ENCODE measurements at places on chromosomes 5 and 9.

- no peak for DNase-seq
Observed at GRCh38 chr5:94751460-94751859, 133.0 kb downstream of the SLF1 start.

- DNase-seq = no peak
Observed at GRCh38 chr9:120830151-120830550, 12.6 kb downstream of the PSMD5 start.

- no peak for DNase-seq
Observed at GRCh38 chr9:108703429-108703828, 152.4 kb downstream of the ACTL7B start.

DNA sequence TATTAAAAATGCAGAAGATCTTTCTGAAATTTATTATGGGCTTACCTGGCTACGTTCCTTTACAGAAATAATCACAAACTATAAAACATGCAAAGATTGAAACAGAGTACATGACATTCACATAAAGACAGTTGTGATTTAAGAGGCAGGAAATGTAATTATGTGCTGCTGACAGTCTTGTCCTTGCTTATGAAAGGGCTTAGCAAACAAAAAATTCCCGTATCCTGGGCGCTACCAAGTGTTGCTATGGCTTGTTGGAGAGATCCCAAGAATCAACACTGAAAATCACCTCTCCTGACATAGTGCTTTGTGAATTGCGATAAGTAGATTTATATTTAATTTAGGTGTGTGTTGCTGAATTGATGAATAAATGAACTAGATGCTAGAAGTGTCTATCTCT is 352.5 kb upstream of the C9orf72 start:
- no peak for DNase-seq

GRCh38 chr9:29068461-29068860 is 1495.2 kb upstream of the C9orf72 start:
- DNase-seq = no peak

- DNase-seq = no peak
Observed at GRCh38 chr5:59727186-59727585, 166.3 kb downstream of the PDE4D start.

- DNase-seq = peak; percentile 97
Observed at GRCh38 chr9:99819856-99820684, 1.6 kb upstream of the NR4A3 start.

GRCh38 chr9:116491219-116491618 is 195.9 kb upstream of the TRIM32 start:
- DNase-seq = no peak

DNA sequence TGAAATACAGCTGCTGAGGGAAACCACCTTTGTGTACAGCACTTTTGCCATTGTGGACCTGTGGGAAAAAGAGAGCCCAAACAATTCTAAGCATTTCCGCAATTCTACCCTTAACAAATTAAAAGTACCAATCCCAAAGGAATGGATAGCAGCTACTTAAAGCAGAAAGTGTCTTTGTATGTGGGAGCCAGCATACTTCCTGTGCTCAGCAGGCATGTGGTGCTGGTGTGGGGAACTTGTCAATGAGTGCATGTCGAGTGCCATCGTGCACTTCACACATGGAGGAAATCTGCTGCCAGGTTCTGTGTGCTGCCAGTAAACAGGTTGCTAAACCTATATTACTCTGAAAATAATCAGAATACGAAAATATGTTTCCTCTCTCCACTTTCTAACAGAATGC is 399.0 kb downstream of the LRRC70 start:
- DNase-seq = no peak

DNA sequence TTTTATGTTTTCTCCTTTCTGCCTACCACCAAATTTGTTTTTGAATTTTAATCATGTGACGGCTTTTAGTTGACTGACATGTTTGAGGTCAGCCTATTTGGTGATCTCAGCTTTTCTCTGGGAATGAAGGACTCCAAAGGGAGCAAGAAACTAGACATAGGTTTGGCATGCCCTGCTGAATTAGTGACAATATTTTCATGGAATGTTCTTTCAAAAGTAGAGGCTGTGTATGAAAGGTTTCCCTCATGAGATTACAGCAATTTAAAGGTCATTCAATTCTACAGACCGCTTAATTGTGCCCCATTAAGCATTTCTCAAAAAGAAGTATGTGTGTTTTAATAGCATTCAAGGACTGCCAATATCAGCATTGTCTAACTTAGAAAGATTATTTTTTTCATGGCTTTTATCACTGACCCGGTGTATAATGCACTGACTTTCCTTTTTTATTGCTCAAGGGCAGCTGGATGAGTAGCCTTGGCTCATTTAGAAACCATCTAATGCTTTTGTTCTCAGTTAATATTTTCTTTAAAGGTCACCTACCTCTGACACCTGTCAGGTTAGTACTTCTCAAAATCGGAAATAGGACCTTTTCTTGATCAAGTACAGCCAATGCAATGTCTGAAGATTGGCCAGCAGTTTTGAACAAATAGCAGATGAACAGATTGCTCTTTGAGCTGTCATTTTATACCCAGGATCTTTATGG is 8.1 kb upstream of the MLLT3 start:
- DNase-seq = no peak

DNA sequence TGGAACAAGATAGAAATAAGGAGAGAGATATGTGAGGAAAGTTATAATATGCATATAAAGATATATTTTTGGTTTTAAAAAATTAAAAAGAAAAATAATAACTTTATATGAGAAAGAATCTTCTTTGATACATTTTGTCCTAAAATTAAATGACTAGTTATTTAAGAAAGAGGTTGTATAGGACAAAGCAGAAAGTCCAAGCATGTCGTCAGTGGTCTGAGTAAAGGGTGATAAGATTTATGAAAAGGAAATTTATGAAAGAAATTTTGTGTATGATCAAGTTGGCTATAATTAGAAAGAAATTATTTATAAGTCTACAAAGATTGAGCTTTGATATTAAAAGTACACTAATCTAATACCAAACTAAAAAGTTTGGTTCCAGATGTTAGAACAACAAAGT is 32.0 kb downstream of the GTF3C4 start:
- no peak for DNase-seq

GRCh38 chr9:135611142-135611874 is 28.0 kb downstream of the GLT6D1 start:
- no peak for DNase-seq

DNA sequence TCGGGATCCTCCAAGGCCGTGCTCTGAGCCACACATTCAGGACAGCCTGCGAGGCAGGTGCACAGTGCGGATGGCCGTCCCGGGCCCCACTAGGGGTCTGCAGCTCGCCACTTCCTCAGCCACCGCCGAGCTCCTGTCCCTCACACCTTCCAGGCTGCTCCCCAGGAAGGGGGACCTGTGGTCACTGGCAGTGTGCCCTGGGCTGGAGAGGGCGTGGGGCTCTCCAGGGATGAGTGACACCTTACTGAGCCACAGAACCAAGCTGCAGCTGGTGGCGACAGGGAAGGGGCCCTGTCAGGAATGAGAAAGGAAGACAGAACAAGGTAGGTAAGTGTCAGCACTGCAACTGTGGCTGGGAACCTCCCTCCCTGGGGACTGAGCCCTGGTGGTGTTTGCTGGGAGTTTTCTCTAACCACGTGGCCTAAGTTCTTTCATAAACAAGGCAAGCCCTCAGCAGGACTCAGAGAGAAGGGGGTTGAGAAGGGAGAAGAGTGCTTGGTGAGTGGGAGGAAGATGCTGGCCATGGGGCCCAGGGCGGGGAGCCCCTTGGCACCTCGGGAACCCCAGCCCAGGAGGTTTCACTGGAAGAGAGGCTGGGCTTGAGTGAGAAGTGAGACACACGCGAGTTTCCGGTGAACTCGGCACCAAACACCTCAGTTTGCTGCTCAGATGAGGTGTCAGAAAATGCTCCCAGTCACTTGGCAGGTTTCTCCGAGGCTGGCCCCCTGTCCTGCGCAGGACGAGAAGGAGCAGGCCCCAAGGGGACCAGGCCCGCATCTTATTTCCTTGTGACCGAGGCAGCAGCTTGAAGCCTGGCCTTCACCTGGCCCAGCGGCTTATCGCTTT is 5.2 kb downstream of the IL13 start:
- DNase-seq = no peak

DNA sequence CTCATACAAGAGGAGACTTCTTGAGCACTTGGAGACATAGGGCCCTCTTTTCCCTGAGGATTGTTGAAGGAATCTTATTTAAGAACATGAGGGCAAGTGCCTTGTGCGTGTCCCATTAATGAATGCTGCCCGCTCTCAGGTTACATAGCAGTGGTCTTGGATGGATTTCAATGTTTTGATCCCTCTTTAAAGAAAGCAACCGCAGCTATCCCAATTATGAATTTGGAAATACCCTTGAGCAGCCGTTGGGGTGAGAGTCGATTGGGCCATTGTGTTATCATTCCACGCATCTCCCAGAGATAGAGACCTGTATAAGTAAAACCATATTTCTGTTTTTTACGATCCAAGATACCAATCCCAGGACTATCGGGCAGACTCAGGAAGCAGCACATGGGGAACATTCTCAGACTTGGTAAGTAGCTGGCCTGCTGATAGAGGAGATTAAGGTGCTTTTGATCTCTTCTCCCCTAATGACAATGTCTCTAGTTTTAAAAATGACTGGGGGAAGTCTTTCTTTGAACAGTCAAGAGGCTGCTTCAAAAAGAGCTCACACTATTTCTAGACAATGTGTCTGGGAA is 145.3 kb downstream of the MACROH2A1 start:
- DNase-seq = no peak

DNA sequence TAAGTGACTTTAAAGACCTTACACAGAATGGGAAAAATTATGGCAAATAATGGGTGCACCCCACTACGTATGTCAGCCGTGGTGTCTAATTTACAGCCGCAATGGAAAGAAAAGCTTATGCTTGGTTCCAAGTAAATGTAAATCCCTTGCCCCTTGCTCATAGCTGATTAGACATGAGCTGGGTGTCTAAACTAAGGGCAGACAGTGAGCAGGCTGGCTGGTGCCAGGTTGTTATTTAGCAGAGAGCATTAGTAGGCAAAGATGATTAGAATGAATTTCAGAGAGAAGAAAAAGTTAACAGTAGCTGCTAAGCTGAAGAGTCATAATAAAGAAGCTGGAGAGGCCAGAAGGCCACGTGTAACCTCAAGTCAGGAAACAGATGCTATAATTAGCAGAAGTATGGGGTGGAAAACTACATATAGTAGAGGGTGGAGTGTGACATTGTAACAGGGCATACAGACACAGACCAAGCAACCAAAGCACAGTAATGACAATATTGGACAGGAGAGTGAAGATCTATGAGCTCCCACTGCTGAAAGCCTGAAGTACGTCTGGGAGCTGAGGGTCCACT is 257.7 kb downstream of the MCTP1 start:
- DNase-seq = peak; percentile 52

- no peak for DNase-seq
Observed at GRCh38 chr9:113636165-113636564, 172.6 kb downstream of the RGS3 start.

- peak; percentile 97 for DNase-seq
Observed at GRCh38 chr5:157113002-157113401, 4.2 kb upstream of the HAVCR2 start.

DNA sequence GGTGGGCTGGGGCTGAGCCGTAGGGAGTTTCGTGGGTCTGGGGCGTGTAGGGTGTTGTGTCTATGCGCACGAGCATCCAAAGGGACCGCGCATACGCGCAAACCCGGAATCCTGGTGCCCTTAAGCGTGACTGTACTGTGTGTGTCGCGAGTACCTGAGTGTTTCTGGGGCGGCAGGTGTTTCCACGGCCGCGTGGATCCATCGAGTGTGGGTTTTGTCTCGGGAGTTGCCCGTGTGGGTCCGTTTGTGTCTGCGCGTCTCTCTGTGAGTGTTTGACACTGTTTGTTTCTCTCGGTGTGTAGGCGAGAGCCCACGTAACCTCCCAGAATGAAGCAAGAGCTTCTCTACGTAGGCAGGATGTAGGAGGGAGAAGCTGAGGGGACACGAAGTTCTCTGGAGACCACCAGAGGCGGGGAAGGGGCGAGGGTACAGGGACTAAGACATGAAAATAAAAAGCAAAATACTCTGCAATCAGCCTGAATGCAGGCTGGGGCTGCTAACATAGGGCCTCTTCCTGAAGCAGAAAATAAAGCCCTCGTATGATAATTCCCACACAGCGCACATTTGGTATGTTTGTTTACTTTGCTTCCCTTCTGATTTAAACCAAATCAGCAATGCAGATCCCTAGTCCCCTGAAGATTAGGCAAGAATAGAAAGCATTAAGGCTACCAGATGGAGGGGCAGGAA is 588 bp upstream of the BRINP1 start:
- no peak for DNase-seq

Data from inflammatory macrophage treated with lipopolysaccharide for 4 hours (primary cell).